ENCODE measurements at places on chromosomes 16 and 17.

DNA sequence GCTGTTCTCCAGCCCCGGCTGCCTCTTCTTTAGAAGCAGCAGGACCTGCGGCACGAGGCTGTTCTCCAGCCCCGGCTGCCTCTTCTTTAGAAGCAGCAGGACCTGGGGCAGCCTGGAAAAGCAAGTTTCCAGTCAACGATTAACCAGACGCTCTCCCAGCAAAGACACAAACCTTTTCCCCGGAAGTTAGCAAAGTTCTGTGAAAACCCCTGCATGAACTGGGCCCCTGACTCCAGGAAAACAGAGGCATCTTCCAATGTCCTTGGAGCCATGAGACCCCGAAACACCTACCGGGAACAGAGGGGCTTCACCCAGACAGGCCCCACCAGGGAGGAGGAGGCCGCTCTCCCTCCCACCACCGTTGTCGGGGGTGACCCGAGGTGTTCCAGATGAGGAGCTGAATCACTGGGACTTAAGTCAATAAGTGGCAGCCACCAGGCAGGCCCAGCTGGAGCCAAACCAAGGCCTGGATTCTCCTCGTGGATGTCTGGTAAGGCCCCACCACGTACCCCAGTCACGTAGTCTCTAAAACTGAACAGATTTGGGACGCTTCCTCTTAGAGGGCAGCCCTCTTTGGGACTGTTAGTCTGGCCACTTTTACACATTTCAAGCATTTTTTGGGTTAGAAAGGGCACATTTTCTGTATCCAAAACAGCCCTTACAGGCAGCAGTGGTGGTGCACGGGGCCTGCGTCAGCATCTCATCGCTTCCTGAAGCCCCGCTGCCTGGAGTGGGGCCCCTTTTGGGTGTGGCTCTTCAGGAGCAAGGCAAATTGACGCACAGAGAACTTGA, at the start of gene RPH3AL:
RPH3AL (minus strand) TSS at position 387 of the 792 bp plus-strand sequence. CDS start 25,264 bp downstream, outside the sequence.
- DNase-seq: no peak

DNA sequence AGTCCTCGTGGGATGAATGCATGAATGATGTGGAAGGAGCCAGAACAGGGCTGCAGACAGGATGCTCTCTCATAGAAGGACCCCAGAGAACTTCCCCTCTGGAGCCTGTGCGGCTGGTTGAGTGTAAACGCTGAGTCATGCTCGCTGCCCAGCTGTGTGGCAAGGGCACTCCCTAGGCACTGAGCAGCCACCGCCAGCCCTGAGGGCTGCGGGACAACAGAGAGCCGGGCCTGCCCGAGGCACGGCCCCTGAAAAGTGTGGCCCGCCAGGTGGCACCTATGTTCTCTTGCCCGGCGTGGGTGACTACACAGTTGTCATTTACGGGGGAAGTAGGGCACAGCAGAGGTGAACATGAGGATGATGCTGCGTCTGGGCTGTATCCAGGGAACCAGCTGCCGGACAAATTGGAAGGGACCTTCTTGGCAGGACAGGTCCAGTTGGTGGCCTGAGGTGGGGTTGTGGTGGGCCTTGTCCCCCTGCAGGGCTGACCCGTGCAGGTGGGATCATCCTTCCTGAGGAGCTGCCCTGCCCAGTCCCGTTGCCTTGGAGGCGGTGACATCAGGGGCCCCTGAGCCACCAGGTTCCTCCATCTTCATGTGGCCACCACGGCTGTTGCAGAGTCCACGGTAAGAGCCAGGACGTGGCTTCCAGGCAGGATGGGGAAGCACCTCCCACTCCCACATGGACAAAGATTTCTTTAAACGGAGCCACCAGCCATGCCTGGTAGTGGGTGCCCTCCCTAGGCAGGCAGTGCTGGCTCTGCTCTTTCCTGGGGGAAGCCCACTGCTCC, 94.8 kb upstream of the CBX4 start:
- DNase-seq: peak; percentile 40

DNA sequence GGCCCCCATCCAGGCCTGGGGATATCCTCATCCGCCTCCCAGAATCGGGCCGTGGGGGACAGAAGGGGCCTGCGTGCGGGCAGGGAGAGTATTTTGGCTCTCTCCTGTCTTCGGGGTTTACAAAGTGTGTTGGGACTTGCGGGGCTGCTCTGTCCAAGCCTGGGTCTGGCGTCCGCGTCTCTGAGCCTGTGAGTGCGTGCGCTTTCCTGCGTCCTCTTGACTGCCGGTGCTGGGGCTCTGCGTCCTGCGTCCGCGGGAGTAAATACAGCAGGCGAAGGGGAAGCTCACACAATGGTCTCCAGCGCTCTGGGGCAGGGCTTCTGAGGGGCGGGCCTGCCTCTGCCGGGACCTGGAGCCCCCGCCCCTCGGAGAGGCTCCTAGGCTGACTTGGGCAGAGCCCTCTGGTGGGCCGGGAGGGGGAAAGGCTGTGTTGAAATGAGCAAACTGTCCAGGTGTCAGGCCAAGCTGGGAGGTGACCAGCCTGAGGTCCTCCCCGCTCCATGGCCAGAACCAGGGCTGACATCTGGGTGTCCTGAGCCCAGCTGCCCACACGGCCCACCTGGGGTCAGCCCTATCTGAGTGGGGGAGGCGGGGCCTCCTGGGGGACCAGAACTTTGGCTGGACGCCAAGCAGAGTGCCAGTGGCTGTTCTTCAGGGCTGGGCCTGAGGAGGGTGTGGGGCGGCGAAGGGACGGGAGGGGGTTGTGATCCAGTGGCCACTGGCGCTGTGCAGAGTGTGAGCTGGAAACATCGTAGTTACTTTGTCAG, 233.6 kb downstream of the SEC14L1 start:
- peak; percentile 79 for DNase-seq

- no peak for DNase-seq
These were observed 27.4 kb upstream of the MSI2 start for GRCh38 chr17:57228911-57229310.

- DNase-seq: no peak
These were observed 70.1 kb downstream of the CMIP start for GRCh38 chr16:81514568-81515258.

- no peak for DNase-seq
These were observed 18.1 kb downstream of the SDK2 start for GRCh38 chr17:73625991-73626673.

GRCh38 chr16:24685539-24686432, 43.7 kb upstream of the TNRC6A start:
- no peak for DNase-seq

DNA sequence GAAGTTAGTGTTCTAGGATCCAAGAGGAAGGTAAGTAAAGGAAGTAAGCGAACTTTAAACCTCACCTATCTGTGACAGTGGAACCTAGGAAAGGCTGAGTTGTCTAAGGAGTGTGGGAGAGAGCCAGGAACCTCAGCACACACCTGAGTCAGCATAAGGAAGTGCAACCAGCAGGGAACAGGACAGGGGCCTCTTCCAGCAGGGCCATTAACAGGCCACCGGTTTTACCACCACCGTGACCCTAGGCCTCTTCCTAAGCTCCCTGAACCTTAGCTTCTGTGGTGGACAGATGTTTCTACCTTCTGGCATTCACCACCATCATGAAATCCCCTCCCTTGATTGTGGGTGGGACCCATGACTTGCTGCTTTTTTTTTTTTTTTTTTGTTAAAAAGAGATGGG, 26.7 kb upstream of the GPATCH8 start:
- no peak for DNase-seq

DNA sequence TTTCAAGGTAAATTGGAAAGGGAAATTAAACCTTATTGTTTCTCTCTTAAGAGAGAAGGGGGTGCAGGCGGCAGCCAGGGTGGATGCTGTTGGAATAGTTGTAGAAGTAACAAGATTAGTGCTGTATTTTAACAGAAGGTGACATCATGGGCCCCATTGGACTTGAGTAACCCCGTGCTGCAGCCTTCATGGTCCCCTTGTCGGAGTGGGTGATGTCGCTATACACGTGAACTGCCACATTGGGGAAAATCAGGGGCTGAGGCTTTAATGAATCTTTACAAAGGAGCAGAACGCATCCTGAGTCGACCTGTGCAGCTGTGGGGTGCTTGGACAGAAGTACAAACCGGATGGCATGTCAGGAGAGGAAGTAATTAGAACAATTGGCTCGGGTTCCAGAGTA, 3.2 kb downstream of the SNX11 start:
- no peak for DNase-seq

GRCh38 chr17:16568541-16569357, at the start of gene ZNF287:
ZNF287 (minus strand) TSS chr17:16569204; CDS start chr17:16567731, 1,473 bp downstream.
- DNase-seq: peak; percentile 93

GRCh38 chr17:48633266-48633677, 7.1 kb upstream of the HOXB9 start:
- DNase-seq: no peak

- no peak for DNase-seq
These were observed 1.2 kb downstream of the WNT3 start for GRCh38 chr17:46817151-46817900.

GRCh38 chr16:88957887-88958577, 19.0 kb downstream of the CBFA2T3 start:
- DNase-seq: no peak

GRCh38 chr16:874366-875181, 74.0 kb upstream of the GNG13 start:
- no peak for DNase-seq

DNA sequence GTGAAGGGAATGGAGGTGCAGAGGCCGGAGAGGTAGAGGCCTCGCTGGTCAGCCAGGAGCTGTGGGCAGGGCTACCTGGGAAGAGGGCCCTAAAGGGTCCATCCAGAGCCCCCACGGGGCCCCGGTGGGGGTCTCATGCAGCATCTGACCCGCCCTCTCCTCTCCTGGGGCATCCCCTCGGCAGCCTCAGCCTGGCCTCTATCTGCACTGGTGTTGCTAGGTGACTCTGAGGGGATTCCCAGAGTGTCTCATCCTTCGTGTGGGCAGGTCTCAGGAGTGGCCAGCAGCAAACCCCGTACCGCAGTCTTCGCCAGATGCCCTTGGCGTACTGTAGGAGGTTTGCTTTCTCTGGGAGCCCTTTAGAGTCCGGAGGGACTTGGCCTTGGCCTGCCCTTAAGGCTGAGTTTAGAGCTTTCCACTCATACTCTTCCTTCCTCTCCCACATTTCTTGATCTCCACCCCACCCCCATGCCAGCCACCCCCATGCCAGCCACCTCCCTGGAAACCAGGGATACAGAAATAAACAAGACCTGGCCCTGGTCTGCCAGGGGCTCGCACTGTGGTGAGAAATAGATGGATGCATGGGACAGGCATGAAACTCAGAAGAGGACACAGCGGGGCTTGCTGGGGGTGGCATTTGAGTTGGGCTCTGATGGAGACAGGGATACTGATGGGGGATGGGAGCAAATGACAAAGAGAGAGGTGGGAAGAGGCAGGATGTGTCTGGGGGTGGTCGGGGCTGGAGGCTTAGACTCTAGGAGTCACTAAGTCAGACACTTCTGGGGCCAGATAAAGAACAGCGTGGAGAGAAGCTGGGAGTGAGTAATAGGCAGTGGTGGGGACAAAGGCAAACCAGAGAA, 9.9 kb downstream of the SLC5A10 start:
- peak; percentile 40 for DNase-seq

- no peak for DNase-seq
These were observed 1.0 kb downstream of the MED1 start for GRCh38 chr17:39450051-39450450.

GRCh38 chr17:64496348-64496785, 487 bp downstream of the POLG2 start:
- no peak for DNase-seq

GRCh38 chr16:17992416-17992815, 344.1 kb downstream of the NPIPA8 start:
- DNase-seq: no peak

DNA sequence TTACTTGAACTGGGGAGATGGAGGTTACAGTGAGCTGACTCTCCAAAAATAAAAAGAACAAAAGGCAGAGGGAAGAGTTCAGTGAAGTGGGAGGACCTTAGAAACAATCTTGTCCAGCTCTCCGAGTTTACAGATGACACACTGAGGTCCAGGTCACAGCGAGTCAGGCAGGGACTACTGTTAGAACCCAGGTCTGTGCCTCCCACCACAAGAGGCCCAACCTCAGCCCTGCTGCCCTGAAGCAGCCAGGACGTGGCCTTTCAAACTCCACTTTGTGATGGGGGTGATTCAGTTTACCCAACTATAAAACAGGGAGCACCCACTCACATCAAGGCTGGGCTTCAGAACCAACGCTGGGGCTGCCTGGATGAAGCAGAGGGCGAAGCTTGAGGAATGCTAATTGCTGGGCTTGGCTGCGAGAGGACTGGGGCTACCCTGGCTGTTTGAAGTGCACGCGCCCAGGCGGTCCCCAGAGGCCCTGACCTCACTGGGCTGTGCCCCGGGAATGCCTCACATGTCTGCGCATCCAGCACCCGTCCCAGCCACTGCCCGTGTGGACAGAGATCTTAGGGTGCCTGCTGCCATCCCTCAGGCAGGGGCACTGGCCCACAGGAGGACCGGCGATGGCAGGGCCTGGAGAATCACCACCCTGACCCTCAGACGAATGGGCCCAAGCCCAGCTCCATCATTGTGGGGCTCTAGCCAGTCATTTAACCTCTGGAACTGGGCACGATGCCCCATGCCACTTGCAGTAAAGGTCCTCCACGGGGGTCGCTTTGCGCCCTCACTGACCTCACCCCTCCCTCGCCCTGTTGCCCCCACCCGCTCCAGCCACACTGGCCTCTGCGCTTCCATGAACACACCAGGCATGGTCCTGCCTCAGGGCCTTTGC, 11.4 kb downstream of the SLC5A10 start:
- DNase-seq: peak; percentile 42

DNA sequence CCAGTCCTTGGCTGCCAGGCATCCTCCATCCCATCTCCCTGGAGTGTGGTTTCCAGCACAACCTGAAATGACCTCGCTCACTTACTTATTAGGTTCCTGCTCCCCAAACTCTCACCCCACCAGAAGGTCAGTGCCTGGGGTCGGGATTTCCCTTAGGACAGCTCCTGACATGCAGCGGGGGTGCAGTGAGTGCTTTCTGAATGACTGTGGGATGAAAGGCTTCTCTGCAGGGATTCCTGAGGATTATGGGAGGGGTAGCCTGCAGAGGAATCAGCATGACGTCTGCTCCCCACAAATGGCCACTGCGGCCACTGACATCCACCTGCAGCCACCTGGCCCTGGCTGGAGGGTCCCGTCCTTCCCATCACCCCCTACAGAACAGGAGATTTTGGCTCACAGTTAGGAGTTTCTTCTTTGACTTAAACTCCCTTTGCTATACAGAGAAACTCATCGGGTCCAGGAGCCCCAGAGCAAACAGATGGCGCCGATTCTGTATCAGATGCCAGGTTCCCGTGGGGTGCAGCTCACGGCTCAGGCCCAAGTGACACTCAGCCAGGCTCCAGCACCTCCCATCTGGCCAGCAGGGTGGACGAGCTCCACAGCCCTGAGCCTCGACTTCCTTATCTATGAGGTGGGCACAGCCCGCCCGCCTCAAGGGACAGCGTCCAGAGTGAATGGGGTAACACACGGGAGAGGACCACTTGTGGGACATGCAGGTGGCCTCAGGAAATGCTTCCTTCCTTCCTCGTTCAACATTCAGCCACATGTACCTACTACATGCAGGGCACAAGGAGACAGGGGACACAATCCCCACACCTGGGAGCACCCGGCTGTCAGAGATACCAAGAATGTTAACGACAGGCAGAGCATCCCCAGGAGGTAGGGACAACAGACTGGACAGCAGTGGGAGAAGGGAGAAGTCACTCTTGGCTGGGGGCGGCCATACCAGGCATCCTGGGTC, 69.8 kb downstream of the RMI2 start:
- DNase-seq: no peak

- no peak for DNase-seq
These were observed 12.0 kb downstream of the ERN2 start for GRCh38 chr16:23701045-23701444.

GRCh38 chr17:3679531-3680126, 11.0 kb downstream of the EMC6 start:
- no peak for DNase-seq

Measured in stimulated activated naive CD8-positive, alpha-beta T cell treated with anti-CD3 and anti-CD28 coated beads, Interleukin-15, Interleukin-2, amounts not matched to agents 100 U/mL and 50 U/mL, for 24 hours (primary cell).